ENCODE measurements at places on chromosomes 5 and 9.

DNA sequence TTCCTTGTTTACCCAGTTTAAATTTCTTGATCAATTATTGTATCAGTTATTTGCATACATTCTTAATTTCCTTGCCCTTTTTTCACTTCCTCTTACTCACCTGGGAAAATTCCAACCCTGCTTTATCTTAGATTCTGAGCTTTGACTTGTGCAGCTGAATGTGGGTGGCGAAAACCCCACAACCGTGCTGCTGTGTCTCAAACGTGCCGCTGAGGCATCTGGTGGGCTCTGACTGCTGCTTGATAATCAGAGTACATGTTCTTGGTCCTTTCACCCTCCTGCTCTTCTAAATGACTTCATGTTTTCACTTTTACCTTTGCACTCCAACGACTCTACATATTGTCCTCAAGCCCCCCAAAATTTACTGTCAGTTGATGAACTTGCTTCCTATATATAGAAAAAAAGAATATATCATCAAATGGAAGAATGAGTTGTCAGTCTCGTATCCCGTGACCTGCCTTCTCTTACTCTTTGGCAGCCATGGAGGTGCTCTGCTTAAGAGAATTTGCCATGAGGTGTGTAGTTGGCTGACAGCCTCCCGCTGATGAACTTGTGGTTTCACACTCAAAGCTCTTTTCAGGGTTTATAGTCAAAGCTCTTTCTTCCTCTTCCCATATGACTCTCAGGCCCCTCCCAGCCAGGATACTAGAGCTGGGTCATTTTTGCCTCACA lies 14.0 kb upstream of the JAK2 start:
- DNase-seq: no peak
- H3K4me3 ChIP-seq: no peak overlapping the region
- no peak overlapping the region for H3K27ac ChIP-seq
- H3K36me3 ChIP-seq: no peaks in the 10 kb centered on the region

GRCh38 chr5:33509036-33509435 lies 68.3 kb downstream of the TARS1 start:
- no peak overlapping the region for H3K27ac ChIP-seq
- no peaks in the 10 kb centered on the region for H3K4me1 ChIP-seq
- no peak for DNase-seq
- H3K36me3 ChIP-seq: no peaks in the 10 kb centered on the region
- H3K4me3 ChIP-seq: no peak overlapping the region

GRCh38 chr5:123987956-123988355 lies 476.0 kb downstream of the CSNK1G3 start:
- no peaks in the 10 kb centered on the region for H3K4me1 ChIP-seq
- DNase-seq: no peak
- H3K27ac ChIP-seq: no peak overlapping the region
- H3K36me3 ChIP-seq: no peaks in the 10 kb centered on the region
- no peaks in the 10 kb centered on the region for H3K27me3 ChIP-seq

DNA sequence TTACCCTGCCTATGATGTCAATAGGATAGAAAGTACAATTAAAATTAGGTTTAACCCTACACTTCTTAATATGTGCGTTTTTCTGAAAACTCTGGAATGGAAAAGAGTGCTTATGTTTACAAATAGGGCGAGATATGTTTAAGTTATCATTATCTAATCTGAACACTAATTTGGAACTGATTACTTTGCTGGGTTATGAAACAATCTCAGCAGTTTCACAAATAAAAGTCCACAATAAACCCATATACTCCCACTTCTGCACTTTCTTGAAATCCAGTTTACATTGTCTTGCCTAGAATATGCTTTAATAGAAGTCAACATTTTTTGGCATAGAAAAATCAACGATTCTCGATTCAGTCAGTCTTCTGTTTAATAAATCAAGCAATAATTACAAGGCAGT lies 236.3 kb downstream of the NFIB start:
- H3K27ac ChIP-seq: no peak overlapping the region
- H3K36me3 ChIP-seq: no peaks in the 10 kb centered on the region
- no peak for DNase-seq
- H3K4me1 ChIP-seq: no peaks in the 10 kb centered on the region
- H3K4me3 ChIP-seq: no peak overlapping the region
- H3K27me3 ChIP-seq: no peaks in the 10 kb centered on the region

DNA sequence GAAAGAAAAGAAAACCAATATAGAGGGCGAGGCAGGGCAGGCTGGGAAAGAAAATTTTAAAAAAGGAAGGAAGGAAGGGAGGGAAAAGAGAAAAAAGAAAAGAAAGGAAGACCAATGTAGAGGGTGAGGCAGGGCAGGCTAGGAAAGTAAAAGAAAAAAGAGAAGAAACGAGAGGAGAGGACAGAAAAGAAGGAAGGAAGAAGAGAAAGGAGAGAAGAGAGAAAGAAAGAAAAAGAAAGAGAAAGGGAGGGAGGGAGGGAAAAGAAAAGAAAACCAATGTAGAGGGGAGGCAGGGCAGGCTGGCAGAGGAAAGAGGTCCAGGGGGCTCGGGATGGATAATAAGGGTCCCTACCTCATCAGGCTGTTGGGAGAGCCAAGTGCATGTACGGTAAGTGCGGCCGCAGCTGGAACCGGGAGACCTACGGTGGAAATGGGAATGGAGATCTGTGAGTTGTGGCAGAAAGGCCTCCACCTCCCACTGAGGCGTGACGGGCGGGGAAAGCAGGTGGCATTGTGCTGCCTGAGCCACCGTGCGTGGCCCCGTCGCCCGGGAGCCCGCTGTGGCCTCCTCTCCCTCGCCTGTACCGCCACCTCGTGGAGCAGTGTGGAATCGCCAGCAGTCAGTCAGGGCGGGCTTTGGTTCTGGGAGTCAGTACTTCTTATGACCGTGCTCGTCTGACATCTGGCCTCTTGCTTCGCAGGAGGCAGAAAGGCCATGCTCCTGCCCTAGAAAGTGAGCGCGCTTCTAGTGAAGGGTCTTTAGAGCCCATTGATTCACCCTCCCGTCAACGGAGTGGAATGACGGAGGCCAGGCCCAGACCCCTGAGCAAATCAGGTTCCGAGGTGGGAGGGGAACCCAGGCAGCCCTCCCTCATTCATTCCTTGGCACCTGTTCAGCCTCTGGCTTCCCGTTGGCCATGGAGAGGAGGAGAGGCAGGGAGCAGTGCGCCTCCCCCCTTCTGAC lies 10.4 kb upstream of the NHP2 start:
- DNase-seq: peak; percentile 91
- H3K27ac ChIP-seq: no peak overlapping the region
- no peaks in the 10 kb centered on the region for H3K36me3 ChIP-seq

- no peaks in the 10 kb centered on the region for H3K36me3 ChIP-seq
- no peaks in the 10 kb centered on the region for H3K4me1 ChIP-seq
- H3K27me3 ChIP-seq: no peaks in the 10 kb centered on the region
Measured at GRCh38 chr9:12133416-12133815, 559.8 kb upstream of the TYRP1 start.

GRCh38 chr9:129868872-129869486 lies 33.7 kb downstream of the USP20 start:
- no peak overlapping the region for H3K27ac ChIP-seq
- no peaks in the 10 kb centered on the region for H3K27me3 ChIP-seq
- peak; percentile 41 for DNase-seq

DNA sequence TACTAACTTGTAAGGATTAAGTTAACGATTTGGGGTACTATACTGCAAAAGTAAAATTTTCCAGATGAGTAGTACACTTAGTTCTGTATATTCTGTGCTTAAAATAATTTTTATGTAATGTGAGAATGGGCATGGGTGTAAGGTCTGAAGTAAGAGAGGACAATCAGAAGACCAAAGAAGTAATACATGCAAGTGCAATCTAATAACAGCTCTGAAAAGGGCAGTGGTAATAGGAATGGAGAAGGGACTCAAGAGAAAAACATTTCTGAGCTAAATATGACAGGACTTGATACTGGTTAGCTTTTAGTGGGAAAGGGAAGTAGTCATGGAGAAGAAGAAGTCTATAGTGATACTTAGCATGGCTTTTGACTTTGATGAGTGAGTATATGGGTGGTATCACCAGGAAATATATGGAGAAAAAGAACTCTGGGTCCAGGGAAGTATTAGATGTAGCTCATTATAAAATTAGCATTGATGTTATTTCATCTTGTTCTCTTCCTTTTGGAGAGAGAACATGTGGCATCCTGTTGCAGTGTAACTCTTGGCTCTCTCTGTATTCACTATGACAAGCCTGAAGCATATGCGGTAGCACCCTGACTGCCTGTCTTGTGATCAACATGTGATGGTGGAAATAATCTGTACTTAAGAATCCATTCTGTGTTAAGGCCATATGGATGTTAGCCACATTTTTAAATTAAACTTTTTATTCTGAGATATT lies 60.5 kb downstream of the ERCC6L2 start:
- no peaks in the 10 kb centered on the region for H3K4me1 ChIP-seq
- no peak overlapping the region for H3K27ac ChIP-seq
- no peak for DNase-seq
- no peaks in the 10 kb centered on the region for H3K27me3 ChIP-seq
- no peak overlapping the region for H3K4me3 ChIP-seq

DNA sequence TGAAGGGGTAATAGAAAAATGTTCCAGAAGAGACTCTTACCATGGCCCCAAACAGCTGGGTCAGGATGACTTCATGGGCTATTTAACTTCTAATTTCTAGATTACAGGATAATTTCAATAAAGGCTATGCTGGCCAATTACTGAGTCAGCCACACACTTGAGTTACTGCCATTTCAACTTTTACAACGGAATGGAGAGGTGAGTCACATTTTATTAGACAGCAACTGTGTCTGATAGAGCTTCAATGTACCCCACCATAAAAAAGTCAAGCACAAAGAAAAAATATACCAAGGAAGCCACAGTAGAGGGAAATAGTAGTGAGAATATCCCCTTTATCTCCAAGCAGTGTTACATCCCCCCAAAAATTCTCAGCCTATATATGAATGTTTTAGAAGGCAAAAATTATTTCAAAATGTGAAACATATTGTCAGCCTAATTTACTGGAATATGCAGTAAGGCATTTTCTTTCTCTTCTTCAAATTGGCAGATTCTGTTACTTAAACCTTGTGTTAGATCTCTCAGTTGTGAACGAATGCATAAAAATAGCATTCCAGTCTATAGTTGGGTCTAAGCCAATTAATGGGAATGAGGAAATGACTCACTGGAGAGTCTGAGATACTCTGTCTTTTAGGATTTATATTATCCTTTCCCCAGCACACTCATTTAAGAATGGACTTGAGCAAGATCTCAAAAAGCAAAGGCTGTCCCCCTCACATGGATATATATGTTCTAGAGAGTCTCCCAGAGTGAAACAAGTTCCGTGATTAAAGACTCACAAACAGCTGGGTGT lies 47.1 kb upstream of the RAI14 start:
- no peaks in the 10 kb centered on the region for H3K27me3 ChIP-seq
- H3K27ac ChIP-seq: peak overlapping the region; percentile 48
- H3K4me3 ChIP-seq: no peak overlapping the region
- no peaks in the 10 kb centered on the region for H3K36me3 ChIP-seq

DNA sequence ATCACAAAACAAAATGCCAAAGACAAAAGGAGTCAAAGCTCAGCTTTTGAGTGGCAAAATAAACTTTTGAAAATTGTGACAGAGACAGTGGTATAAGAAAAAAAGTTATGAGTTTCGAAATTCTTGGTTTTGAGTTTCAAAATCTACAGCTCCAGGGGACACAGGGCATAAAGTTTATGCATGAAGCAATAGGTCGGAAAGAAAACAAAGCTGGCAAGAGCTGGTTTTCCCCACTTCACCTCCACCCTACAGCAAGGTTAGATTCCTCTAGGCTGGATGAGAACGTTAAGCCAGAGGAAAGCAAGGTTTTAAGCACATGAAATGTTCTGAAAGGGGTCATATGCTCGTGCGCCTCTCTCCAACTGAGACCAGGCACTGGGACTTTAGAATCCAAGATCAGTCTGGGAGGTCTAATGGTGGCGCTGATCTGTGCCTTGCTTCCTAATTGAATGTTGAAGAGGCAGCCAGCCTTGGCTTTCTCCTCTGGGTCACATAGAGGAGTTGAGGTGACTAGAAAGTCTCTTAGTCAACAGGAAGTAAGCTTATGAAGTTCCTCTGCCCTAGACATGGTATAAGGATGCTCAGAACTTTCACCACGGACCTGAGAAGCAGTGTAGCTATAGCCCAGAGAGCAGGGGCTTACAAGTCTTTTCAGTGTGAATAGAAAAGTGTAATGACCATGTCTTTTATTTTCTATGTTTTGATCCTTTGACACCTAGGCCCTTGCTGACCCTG lies 167.7 kb upstream of the DMAC1 start:
- H3K4me3 ChIP-seq: no peak overlapping the region
- no peaks in the 10 kb centered on the region for H3K27me3 ChIP-seq
- DNase-seq: no peak
- H3K4me1 ChIP-seq: peaks cover 4% of the 10 kb centered on the region
- H3K27ac ChIP-seq: peak overlapping the region; percentile 51

- H3K4me3 ChIP-seq: no peak overlapping the region
- H3K4me1 ChIP-seq: no peaks in the 10 kb centered on the region
- no peaks in the 10 kb centered on the region for H3K36me3 ChIP-seq
- H3K27me3 ChIP-seq: no peaks in the 10 kb centered on the region
- H3K27ac ChIP-seq: no peak overlapping the region
Measured at GRCh38 chr5:138668451-138669380, 84.5 kb upstream of the CTNNA1 start.

DNA sequence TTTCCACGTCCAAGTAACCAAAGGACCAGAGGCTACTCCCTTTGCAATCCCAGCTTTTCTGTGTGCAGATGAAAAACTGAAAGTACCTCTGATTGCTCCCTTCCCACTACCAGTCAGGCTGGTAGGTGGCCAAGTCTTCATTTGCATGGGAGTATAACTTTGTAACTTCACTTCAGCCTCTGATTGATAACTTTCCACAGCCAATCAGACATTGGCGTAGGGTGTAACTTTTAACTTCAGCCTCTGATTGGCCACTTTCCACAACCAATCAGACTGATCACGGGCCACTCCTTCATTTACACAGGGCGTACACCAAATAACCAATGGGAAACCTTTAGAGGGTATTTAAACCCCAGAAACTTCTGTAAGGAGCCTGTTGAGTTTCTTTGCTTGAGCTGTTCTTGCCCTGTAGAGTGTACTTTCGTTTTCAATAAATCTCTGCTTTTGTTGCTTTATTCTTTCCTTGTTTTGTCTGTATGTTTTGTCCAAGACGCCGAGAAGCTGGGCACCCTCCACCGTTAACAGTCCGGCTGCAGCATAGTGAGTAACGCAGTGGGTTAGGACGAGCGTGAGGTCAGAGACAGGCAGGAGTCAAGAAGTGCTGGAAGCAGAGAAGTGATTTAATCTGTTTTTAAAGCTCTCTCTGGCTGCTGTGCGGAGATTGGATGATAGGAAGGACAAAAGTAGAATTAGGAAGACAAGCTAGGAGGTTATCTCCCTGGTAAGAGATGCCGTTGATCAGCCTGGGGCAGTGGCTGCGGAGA lies 3.5 kb upstream of the EXOSC2 start:
- no peaks in the 10 kb centered on the region for H3K36me3 ChIP-seq
- no peaks in the 10 kb centered on the region for H3K27me3 ChIP-seq
- peaks cover 5% of the 10 kb centered on the region for H3K4me1 ChIP-seq
- H3K27ac ChIP-seq: peak overlapping the region; percentile 82
- H3K4me3 ChIP-seq: peak overlapping the region; percentile 19

DNA sequence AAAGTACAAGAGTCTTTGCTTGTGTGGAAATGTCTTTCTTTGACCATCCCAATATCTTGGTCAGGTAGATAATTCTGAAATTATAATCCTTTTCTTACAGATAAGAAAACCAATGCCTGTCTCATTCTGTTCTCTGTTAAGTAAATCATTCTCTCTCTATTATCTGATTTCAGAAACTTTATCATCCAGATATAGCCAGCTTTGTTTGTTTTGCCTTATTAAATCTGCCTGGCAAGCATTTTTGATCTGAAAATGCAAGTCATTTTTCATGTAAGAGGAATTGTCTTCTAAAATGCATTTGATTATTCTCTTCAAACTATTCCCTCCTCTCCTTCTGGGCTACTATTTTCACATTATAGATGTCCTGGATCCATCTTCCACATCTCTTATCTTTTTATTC lies 625.5 kb downstream of the CCDC171 start:
- no peaks in the 10 kb centered on the region for H3K27me3 ChIP-seq
- DNase-seq: no peak
- no peak overlapping the region for H3K4me3 ChIP-seq
- no peaks in the 10 kb centered on the region for H3K4me1 ChIP-seq
